ENCODE measurements at places on chromosomes 3 and 15. TPM values are rescaled to one million over a fixed set of nuclear protein-coding genes. Genes with fewer than 3 reads are reported as not detected.
A peak's percentile ranks its signal among the peaks of the same experiment; 100 is the strongest.

DNA sequence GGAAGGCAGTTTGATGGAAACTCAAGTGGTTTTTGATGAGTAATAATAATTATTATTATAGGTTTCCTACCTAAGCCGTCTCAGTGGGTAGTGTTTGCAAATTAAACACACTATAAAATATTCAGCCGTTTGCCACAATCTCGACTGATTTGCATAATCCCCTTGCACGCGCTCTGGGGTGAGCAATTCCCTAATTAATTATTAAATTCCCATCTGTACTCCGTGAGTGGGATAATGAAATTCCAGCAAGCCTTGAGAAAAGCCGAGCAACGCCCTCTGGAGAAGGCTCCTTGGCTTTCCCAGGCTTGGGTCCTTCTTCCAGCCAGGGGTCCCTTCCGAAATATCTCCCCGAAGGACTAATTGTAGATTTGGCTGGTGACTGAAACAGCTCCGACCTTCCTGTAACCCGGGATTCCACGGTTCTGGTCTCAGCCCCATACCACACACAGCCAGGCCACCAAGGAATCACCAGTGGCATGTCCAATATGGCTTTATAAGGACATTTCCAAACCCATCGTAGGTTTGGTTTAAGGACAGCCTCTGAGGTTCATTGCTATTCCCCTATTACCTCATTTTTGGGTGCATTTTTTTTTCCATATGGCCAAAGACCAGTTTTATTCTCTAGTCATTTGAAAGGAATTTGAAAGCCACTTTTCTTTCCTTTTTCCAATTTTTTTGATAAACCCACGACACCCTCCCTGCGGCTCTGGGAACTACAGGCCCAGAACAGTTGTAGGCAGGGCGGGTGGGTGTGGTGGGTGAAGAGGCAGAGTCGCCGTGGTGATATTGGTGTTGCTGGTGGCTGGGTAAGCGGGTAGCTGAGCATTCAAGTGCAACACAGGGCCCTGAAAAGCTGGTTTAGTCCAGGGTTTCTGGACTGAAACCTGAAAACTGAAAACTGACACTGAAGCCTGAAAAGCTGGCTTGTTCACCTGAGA lies 33.2 kb upstream of the RGMA start:
- H3K4me3 ChIP-seq: no peak overlapping the region
- H3K4me1 ChIP-seq: no peaks in the 10 kb centered on the region
- no peak overlapping the region for H3K27ac ChIP-seq
- no peak for DNase-seq

Gene USP3
- total RNA-seq: 82.8 TPM

Gene CD276
- 62.5 TPM for total RNA-seq

Gene CYP1A2
- not detected for total RNA-seq

Gene GOLGA8J
- total RNA-seq: not detected

Gene GOLGA8K
- 0.64 TPM for total RNA-seq

Gene PAQR5
- 21.1 TPM for total RNA-seq

DNA sequence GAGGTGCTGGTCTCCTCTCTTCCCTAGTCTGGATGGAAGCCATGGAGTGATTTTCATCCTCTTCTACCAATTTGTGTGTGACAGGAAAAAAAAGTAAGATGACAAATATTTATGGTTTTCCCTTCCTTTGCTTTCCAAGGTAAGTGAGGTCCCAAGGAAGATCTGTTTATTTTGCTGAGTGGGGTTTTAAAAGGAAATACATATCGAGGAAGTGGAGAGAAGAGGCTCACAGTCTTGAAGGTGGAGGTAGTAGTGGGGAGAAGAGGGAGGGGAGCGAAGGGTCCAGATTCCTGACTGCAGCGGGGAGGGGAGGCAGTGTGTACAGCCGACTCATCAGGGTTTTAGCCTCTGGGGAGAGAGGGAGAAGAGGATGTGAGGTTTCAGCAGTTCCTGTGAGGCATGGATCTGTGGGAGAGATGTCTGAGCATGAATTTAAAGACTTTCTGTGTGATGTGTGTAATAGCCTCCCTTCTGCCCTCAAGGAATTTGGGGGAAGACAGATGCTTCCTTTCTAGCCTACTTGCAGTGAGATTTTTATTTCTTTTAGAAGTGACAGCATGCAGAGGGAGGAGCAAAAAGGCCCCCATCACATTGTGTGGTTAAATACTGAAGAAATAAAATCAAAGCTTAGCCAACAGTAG lies 272.4 kb downstream of the THRB start:
- DNase-seq: no peak
- no peaks in the 10 kb centered on the region for H3K27me3 ChIP-seq
- H3K27ac ChIP-seq: no peak overlapping the region
- H3K36me3 ChIP-seq: no peaks in the 10 kb centered on the region
- peaks cover 22% of the 10 kb centered on the region for H3K4me1 ChIP-seq

DNA sequence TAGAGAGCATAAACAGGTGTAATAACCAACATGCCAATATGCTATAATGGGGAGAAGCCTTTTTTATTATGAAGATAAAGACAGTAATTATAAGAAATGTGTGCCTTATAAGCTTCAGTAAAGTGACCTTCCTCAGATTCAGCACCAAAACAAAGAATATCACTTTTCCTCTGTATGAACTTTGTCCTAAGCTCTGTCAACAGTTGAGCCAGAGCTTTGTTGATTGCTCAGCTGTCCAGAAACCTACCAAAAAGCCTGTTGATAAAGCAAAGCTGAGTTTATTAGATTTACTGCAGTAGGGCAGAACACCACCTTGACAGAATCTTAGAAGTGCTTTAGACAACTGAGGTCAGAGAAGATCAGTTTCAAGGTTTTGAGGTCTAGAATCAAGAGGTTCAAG lies 635.3 kb downstream of the EDEM1 start:
- H3K27ac ChIP-seq: no peak overlapping the region
- H3K27me3 ChIP-seq: no peaks in the 10 kb centered on the region
- no peak overlapping the region for H3K4me3 ChIP-seq
- H3K4me1 ChIP-seq: no peaks in the 10 kb centered on the region
- no peaks in the 10 kb centered on the region for H3K36me3 ChIP-seq
- no peak for DNase-seq

GRCh38 chr3:70242297-70242882 lies 70.0 kb downstream of the MDFIC2 start:
- H3K36me3 ChIP-seq: no peaks in the 10 kb centered on the region
- H3K27ac ChIP-seq: no peak overlapping the region
- H3K4me3 ChIP-seq: no peak overlapping the region
- no peaks in the 10 kb centered on the region for H3K27me3 ChIP-seq

DNA sequence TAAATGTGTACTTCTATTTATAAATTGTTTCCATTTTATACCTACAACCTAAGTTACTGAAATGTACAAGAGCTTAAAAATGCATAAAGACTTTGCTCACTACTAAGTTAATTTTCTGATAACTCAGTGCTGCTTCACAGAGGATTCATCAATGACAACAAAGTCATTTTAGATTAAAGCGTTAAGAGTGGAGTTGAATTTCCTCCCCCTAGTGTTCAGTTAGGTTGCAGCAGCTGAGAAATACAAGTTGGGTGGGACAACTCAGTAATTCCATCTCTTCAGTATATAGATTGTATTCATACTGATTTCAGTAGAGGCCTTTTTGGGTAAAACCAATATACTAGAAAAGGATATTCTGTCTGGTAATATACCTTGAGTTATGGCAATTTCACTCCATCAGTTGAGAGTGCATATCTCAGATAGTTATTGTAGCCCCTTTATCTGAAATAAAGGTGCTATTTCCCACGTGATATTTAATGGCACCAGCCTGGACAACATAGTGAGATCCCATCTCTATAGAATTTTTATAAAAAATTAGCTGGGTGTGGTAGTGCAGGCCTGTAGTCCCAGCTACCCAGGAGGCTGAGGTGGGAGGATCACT lies 6.9 kb upstream of the RPL35A start:
- H3K4me3 ChIP-seq: no peak overlapping the region
- no peaks in the 10 kb centered on the region for H3K4me1 ChIP-seq
- no peak for DNase-seq
- H3K27me3 ChIP-seq: no peaks in the 10 kb centered on the region
- no peaks in the 10 kb centered on the region for H3K36me3 ChIP-seq
- no peak overlapping the region for H3K27ac ChIP-seq

DNA sequence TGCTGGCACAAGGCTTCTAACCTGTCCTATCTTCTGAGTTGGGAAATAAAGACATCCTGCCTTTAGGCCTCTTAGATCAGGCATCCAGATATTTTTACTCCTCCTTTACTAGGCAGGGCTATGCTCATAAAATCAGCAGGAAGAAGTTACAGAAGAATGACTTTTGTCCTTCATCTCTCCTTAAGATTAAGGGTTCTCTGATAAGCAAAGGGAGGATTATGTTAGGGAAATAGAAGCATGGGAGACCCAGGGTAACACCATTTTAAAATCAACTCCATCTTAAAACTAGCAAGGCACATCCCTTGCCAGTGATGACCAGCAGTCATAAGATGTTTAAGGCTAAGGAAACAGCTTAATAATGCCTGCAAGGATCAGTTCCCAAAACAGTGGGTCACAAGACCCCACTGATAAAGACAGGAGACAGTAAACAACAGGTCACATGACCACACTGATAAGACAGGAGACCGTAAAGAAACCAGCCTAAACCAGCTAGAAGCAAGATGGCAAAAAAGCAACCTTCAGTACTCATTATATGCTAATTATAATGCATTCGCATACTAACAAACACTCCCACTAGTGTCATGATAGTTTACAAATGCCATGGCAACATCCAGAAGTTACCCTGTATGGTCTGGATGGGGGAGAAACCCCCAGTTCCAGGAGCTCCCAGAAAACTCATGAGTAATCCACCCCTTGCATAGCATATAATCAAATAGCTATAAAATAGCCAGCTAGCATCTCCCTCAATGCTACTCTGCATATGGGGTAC lies 14.5 kb upstream of the EHHADH start:
- H3K27me3 ChIP-seq: peaks cover 26% of the 10 kb centered on the region
- H3K4me3 ChIP-seq: no peak overlapping the region
- peak overlapping the region; percentile 25 for H3K27ac ChIP-seq
- no peak for DNase-seq
- no peaks in the 10 kb centered on the region for H3K4me1 ChIP-seq

Gene NTRK3
- total RNA-seq: 2.2 TPM

Gene AADACL2
- total RNA-seq: not detected

DNA sequence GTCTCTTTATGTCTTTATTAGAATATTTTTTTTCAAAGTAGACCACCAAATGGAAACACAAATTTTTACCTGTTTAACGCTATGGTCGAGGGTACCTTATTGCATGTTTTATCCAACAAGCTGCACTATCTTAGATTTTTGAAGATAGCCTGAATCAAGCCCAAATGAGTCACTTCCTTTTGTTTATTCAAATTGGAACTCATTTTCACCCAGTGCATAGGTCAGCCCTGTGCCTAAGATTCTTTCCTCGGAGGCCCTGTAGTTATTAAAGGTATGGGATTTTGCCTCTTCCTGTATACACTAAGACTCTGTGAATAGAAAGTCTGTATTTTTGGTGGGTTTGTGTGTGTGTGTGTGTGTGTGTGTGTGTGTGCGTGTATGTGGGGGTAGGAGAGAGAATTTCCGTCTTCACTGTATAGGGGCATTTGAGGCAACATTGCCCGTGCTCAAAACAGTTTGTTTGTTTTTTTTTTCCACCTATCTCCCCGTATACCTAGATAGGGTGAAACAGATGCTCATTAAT lies 358.0 kb upstream of the CADM2 start:
- DNase-seq: no peak
- H3K4me1 ChIP-seq: no peaks in the 10 kb centered on the region
- H3K36me3 ChIP-seq: no peaks in the 10 kb centered on the region
- no peak overlapping the region for H3K27ac ChIP-seq
- no peak overlapping the region for H3K4me3 ChIP-seq

Gene FES
- total RNA-seq: 18.3 TPM

DNA sequence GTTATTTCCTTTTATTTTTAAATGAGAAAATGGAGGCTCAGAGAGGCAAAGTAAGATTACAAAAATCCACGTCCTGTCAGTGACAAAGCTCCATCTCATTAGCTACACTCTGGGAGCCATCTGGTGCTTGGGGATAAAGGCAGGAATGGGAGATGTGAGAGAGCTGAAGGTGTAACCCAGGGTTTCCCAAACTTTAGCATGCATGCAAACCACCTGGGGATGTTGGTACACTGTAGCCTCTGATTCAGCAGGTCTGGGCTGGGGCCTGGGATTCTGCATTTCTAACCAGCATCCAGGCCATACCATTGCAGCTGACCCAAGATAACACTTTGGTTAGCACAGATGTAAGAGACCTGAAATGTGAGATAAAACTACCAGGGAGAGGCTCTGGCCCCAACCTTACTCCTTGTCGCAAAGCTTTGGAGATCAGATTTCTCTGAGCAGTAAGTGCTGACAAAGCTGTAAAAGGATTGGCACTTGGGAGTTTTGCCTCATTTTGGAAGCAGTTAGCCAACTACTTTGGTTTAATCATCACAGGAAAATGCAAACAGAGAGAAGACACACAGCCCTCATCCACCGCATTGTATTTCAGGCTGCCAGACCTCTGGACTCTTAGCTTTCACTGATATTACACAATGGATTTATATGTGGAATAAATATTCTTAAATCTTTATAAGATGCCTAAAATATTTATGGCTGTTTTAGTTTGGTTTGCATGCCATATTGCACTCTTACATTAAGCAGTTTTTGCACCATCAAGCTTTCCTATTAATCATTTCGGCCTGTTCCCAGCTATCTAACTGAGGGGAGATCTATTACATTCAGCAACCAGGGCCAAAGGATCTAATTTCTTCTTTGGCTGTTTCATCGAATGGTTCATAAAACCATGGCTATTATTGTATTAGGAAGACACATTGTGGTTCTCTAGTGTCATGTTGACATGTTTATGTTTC lies 263.0 kb downstream of the EBLN2 start:
- no peak overlapping the region for H3K4me3 ChIP-seq
- DNase-seq: no peak
- no peaks in the 10 kb centered on the region for H3K27me3 ChIP-seq
- H3K4me1 ChIP-seq: peaks cover 6% of the 10 kb centered on the region
- H3K36me3 ChIP-seq: no peaks in the 10 kb centered on the region

DNA sequence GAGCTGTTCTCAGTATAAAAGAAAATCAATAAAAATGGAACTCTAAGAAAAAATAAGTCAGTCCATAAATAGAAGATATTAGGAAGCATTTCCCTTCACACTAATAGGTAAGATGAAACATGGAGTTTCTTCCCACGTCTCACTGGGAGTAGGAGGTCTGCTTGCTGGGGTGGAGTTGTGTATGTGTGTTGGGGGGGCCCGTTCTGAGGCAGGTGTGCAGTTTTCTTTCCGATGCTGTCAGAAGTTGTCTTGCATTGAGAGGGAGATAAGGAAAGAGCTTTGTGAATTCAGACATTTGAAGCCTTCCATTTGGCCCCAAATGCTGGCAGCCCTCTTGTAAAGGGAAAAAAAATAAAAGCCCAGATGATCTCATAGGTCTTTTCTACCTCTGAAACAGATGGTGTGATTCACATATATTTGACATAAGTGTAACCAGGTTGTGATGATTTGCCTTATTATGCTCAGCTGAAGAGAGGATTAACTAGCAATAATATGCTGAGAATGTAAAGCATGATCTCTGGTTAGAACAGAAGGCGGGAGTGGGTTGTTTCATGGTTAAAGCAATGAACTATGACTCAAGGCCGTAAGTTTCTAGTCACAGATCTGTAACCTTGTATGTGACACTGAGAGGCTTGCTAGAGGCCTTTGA lies 8.8 kb downstream of the RASGRP1 start:
- H3K27me3 ChIP-seq: no peaks in the 10 kb centered on the region
- H3K27ac ChIP-seq: no peak overlapping the region
- H3K4me3 ChIP-seq: no peak overlapping the region
- H3K36me3 ChIP-seq: no peaks in the 10 kb centered on the region
